GM20000 (cell line): ENCODE measurements at places on chromosomes 1 and 21.

DNA sequence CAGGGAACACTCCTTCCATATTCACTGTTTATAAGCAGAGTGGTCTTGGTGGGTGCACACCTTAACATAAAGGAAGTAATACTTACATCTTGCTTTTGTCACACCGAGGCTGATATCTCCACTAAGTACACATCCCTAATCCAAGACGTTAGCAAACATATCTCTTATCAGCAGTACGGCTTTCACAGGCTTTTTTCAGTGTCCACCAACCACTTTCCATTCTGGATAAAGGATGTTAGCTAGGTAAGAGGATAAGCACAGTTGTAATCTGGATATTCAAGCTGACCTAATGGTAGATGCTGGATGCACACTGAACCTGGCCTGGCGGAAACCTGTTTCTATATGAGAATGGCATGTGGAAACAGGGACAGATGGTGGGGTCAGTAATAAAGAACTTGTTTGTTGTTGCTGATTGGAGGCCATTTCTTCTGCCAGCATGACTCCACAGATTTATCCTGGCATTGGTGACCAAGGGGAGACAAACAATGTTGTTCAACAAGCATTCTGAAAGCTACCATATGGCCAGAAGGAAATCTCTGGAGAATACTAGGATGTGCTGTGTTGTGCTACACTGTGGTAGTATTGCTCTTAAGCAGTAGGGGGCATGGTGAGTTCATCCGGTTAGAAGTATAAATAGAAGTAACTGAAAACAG, 416.4 kb downstream of the PTBP2 start:
- peak; percentile 47 for DNase-seq

DNA sequence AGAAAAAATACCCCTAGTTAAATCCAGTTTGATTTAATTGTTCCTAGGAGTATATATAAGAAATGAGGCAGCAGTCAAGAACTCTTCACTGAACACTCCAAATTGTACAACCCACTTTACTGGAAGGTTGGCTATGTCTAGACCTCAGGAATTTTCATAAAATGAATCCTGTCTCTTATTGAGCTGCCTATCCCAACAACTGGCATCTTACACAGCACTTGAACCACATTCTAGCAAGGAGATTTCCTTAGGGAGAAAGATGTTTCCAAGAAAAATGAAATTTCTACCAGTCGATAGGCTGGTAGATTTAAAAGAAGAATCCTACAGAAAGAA, 16.3 kb downstream of the RNF19B start:
- no peak for DNase-seq

DNA sequence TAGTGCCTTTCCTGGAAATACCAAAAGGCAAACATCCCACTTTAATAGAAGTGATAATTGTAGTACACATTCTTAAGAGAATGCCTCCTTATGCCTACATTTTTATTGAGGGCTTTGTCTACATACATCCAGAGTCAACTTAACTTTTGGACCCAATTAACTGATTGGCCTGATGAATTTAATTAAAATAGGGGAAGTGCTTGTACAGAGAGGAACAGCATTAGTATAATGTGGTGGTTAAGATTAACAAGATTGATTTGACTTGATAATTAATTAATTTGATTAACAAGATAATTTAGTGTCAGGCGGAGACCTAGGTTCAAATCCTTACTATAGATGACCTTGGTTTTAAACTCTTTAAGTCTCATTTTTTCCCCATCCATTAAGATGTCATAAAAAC, 111.4 kb downstream of the NFIA start:
- DNase-seq = no peak

DNA sequence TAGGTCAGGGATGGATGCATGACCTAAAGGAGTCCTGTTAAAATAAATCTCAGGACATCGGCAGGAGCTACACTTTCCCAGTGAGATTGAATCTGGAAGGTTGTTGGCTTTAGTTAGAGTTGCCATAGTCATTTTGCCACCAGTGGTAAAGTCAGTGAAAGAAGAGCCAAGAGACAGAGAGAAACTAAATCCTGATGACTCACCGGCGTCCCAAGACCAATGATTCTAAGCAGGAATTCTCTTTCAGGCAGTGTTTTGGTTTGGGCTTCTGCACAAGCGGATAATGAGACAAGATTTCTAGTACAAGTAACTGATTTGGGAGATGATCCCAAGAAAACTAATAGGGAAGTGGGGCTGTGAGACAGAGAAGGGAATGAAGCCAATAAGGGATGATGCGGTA, 88.8 kb upstream of the ETS2 start:
- DNase-seq = no peak

GRCh38 chr1:3683992-3684391, 31.7 kb downstream of the TP73 start:
- peak; percentile 24 for DNase-seq

DNA sequence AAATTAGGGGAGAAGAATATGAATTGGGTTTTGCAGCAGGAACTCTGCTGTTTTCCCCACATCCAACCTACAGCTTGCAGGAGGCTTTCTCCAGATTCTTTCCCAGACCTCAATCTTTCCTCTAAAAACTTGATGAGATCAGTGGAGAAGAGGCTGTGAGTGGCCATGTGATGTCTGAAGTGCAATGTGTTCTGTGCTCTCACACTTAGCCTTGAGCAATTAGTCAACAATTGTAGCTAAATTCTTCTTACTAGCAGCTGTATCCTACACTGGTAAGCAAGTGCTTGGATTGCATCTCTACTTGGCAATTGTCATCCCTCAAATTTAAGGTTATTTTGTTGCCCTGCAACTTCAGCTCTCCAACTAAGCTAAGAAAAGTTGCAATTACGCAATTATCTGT, 807.3 kb upstream of the RGS18 start:
- DNase-seq = no peak

DNA sequence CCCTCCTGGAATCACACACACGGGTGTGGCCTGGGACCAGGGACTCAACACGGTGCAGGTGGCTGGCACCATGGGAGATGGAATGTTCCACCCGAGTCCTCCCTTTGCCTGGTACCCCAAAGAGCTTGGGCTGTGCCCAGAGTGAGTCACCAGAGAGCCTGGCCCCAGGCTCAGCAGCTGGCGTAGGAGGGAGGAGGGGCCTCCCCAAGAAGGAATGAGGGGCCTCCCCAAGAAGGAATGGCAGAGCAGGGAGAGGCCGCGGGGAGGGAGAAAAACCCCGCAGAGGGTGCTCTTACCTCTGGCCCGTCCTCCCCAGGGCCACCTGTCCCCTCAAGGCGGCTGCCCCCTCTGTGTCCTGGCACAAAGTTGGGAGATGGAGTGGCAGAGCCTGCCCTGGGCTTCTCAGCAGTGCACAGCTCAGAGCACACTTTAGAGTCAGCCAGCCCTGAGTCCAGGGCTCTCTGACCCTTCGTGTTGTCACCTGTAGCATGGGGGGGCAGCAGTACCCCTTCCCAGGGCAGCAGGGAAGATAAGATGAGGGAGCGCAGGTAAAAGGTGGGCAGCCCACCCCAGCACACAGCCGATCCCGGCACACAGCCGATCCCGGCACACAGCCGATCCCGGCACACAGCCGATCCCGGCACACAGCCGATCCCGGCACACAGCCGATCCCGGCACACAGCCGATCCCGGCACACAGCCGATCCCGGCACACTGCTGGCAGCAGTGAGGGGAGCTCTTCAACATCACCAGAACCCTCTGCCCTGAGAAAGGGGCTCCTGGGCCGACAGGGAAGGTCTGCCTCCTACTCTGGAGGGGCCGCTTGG, 20.2 kb upstream of the KCNAB2 start:
- DNase-seq = no peak

GRCh38 chr1:116777831-116778830, 23.9 kb downstream of the CD2 start:
- no peak for DNase-seq

- no peak for DNase-seq
Measured at GRCh38 chr1:56561227-56562019, 17.9 kb downstream of the PLPP3 start.

DNA sequence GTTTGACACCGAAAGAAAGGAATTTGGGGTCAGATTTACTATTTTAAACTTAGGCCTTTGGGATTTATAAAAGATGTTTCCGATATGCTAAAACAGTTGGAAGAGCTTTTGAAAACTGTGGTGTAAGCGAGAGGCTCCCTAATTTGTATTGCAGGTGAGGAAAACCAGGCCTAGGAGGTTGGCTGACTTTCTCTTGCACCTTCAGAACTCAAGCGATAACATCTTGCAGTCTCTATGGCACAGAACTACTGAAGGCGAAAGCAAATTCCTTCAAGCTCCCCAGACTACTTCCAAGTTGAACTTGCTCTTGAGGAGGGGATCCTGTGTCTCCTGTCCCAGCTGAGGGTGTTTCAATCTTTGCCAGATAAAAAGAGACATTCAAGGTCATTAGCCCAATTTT, 685.7 kb downstream of the ADGRL2 start:
- DNase-seq = no peak

DNA sequence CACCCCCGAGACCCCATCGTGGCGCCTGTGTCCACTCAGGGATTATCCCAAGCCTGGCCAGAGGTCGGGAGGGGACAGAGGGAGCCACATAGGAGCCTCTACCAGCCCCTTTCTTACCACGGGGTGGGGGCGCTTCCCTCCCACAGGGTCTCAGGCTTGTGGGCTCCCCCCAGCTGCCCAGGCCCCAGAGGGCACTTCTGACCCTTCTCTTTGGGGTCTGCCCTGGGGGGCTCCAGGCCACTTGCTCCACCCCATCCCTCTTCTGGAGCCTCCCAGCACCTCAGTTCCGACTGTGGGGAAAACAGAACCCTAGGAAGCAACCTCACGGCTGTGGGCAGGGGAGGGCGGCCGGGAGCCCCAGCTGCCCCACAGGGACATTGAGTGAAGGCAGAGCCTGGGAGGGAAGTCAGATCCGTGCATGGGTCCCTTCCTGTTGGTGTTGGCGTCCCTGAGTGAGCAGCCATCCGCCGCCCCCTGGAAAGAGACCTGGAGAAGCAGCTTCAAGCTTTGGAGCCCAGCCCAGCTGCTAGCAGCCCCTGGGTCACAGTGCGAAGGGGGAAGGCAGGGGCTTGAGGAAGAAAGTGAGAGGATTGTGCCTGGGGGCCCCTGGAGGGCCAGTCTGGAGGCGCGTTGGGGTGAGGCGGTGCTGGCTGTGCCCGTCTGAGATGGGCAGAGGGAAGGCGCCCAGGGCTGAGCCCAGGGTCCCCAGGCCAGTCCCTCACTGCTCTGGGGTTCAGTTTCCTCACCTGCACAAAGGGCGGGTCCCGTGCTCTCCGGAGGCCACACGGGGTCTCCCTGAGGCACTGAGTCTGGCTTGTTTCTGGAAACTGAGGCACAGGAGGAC, 22.1 kb downstream of the RRP1 start:
- no peak for DNase-seq

GRCh38 chr1:168407832-168408538, 127.3 kb downstream of the TBX19 start:
- DNase-seq = no peak

GRCh38 chr1:67570486-67571143, 114.4 kb upstream of the GADD45A start:
- no peak for DNase-seq

- no peak for DNase-seq
Measured at GRCh38 chr21:29961291-29962027, 21.7 kb upstream of the GRIK1 start.

DNA sequence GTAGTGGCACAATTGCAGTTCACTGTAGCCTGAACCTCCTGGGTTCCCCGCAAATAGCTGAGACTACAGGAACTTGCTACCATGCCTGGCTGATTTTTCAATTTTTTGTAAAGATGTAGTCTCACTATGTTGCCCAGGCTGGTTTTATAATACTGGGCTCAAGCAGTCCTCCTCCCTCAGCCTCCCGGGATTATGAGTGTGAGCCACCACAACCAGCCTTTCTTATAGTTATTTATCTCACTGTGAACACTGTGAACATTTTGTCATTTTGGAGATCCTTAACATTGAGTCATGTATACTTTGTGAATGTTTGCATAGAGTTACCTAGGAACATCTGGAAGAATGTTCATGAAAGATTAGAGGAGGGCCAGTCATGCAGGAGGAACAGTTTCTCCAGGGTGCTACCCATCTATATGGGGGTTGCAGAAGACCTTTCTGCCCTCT, 127.1 kb upstream of the CACYBP start:
- no peak for DNase-seq

DNA sequence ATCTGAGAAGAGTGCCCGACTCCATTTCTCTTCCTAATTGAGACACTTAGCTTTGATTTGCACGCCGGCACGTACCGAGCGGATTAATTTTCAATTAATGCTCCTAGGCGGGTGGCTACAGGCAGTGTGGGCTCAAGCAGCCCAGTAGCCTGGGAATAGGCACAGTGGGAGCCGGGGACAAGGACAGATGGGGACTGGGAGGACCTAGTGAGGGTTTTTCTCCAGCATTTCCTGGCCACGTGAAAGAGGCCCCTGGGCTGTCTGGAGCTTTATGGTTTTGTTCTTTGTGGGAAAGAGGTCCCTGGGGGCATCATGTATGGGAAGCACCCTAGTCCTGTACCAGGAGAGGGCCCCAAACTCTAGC, 78.6 kb upstream of the CSF3R start:
- DNase-seq = no peak

DNA sequence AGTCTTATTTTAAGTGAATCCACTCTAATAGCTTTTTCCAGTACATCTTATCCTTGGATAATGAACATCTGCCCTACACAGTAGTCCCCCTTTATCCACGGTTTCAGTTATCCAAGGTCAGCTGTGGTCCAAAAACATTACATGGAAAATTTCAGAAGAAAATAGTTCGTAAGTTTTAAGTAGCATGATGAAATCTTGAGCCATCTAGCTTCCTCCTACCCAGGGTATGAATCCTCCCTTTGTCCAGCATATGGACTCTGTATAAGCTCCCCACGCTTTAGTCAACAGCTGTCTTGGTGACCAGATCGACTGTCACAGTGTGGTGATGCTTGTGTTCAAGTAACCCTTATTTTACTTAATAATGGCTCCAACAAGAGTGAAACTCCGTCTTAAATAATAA, 2.6 kb downstream of the GLRX2 start:
- no peak for DNase-seq

- DNase-seq = no peak
Measured at GRCh38 chr1:192632641-192633532, 3.1 kb upstream of the RGS13 start.

GRCh38 chr1:19635646-19636045, 8.5 kb upstream of the NBL1 start:
- DNase-seq = no peak

DNA sequence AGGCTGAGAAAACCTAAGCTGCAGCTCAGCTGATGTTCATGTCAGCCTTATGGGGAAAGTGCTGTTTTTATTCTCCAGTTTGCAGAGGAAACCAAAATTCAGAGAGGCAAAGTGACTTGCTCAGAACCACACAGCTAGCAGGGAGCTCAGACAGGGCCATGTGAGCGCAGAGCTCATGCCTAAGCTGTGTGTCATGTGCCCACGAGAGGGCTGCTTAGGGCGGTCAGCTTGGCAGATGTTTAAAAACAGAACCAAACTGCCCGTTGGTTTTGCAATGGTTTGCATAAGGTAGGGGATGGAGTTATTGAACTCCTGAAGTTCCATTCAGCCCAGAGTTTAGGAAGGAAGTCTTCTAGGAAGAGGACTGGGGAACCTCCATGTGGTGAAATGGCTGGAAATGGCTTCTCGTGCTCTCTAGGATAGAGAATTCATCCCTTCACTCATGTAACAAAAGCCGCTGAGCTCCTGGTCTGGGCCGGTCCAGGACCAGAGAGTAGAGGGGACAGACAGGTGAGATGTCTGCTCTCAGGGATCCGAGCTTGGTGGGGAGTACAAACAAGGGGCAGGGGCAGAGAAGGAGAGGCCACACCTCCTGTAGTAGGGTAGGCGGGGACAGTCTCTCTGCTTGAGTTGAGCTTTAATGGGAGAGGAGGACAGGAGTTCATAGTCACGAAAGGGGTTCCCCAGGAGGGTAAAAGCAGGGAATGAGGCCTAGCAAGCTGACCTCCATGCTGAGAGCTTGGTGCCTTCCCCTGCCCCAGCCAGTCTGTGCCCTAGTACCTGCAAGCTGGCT, 46.9 kb downstream of the ARHGEF10L start:
- DNase-seq = no peak
